ENCODE measurements at places on chromosomes 13 and 19.

GRCh38 chr13:42258747-42259146 lies 13.2 kb upstream of the AKAP11 start:
- no peak for DNase-seq

DNA sequence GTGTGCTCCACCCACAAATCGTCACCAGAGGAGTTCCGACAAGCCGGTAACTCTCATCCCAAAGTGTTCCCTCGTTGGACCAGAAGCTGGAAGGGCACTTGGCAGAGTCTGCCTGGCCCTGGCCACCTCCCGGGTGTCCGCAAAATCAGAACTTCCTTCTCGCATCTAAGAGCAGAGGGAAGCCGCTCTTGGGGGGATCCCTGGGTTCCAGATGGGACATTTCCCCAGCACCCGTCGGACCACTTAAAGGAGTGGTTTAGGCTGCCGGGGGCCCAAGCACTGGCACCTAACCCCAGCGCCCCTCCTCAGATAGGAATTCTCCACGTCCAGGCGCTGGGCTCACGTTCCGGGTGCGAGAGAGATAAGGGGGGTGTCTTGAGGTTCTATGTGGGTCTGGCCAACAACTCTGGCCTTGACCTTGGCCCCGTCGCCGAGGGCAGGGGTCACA lies 857 bp upstream of the MAP2K7 start:
- DNase-seq = no peak

DNA sequence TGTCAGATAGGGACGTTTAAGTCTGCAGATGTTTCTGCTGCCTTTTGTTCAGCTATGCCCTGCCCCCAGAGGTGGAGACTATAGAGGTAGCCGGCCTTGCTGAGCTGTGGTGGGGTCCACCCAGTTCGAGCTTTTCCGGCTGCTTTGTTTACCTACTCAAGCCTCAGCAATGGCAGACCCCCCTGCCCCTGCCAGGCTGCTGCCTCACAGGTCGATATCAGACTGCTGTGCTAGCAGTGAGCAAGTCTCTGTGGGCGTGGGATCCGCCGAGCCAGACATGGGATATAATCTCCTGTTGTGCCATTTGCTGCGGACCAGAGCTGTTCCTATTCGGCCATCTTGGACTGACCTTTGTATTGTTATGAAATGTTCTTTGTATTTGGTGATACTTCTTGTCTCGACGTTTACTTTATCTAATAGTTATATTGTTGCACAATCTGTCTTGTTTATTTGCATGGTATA lies 46.3 kb downstream of the NBEA start:
- DNase-seq = no peak

GRCh38 chr13:113495494-113496210 lies 5.1 kb upstream of the DCUN1D2 start:
- no peak for DNase-seq

DNA sequence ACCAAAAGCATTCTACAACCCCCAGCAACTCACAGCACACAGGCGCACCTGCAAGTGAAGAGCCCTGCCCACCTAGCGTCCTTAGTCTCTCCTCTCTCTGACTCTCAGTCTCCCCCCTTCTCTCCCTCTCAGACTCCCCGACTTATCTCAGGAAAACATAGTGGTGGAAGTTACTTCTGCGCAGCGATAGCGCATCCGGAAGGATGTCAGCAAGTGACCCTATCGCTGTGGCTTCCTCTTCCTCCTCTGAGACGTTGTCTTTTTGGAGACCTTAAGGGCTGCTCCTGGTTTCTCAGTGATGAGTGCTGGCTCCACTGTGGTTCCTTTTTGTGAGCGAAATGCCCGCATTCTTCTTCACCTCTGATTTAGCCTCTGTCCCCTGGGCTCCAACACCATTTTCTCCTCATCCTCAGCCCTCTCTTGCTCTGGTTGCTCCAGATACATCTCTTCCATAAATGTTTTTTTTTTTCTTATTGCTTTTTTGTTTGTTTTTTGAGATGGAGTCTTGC lies 1.4 kb upstream of the YIF1B start:
- no peak for DNase-seq

DNA sequence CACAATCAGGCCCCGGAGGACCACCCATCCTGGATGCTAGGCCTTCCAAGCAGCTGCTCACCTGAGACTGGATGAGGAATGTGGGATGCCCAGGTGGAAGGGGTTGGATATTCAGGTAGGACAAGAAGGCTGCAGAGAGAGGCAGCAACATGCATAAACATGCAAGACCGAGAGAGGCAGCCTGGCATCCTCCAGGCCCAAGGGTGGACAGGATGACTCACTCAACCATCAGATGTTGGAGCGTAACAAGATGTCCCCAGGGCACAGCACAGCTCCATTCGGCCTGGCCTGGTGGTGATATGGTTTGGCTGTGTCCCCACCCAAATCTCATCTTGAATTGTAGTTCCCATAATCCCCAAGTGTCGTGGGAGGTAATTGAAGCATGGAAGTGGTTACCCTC lies 10.0 kb upstream of the CABP5 start:
- DNase-seq = no peak

DNA sequence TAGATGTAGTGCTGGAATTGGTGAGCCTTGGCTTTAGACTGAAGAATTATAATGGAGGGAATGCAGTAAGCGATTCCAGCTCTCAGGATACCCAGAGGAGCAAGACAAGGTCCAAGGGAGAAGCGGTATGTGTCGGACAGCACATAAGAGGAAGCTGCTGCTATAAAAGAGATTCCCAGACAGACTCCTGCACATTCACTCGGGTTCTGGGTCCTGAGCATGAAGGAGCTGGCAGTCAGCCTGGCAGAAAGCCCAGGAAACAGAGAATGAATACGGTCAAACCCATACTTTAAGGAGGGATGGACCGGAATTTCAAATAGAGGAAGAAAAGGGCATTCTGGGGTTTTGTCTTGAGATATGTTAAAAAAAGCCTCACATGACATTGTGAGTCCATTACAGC lies 308.3 kb downstream of the DNAJC15 start:
- DNase-seq = no peak

DNA sequence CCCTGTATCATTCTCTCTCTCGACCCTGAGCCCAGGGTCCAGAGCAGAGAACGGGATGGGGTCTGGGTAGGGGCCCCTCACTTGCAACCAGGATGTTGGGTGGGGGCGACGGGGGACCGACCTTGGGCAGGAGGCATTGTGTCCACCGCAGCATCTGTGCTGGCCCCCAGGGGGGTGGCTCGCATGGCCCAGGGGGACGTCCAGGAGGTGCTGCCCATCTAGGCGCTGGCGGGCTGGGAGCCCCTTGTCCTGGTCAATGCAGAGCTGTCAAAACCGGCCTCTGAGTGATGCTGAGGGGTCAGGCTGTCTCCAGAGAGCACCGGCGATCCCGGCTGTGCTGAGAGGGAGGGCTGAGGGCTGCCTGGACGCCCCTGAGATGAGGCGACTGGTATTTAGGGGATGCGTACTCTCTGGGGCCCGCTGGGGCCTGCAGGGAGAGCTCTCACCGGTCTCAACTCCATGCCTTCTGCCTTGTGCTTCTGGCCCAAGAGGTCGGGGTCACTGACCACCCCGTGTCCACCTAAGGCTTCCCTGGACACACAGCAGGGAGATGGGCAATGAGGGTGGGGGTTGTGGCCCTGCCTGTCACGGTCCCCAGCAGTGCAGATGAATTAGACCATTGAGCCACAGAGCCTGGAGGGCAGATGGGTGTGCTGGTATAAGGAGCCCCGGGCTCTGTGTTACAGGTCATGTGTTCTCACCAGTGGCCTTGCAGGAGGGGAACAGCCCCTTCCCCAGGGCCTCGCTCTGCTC lies 8.6 kb downstream of the RPS9 start:
- DNase-seq = no peak

GRCh38 chr19:18273561-18274218 lies 562 bp downstream of the IQCN start:
- no peak for DNase-seq

DNA sequence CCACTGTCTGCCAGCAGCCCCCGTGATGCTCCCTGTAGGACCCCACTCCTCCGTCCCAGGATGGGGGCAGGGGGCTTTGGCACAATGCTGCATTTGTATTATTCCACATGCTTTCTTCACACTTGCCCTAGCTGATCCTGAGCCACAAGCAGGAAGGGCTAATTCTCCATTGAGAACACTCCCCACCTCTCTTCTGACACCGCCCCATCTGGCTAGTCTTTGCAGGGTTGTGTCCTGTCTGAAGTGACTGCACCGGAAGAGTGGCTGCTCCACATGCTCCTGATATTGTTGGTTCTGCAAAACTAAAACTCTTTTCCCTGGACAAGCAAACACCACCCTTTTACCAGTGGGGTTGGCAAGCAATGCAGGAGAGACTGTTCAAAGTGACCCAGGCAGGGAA lies 18.0 kb downstream of the ZNF574 start:
- DNase-seq = no peak

- no peak for DNase-seq
These were observed 29.4 kb downstream of the DIAPH3 start for GRCh38 chr13:60134376-60134775.

DNA sequence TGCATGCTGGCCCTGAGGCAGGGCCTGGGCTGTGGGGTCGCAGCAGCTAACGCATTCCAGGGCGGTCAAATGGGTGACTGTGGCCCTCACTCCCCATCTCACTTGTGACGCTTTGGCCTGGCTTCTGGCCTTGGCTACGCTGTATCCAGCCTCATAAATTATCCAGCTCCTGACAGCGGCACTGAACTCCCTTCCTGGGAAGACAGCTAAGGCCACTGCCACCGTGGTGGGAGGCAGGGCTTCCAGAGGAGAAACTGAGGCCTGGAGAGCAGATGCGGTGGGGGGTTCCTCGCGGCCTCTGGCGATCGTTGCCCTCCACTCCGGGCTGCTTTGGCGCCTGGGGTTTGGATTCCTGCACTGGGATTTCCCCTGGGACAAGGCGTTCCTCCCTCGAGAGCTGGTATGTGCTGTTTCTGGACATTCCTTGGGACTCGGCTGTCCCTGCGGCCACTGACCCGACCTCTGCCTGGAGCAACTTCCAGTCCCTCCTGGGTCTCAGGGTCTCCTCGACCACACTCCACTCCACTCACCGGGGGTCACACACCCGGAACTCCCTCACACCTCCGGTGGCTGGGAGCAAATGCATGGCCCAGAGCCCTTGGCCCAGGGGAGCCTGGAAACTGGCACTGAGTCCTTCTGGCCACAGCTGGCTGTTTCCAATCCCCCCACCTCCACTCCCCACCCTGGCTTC lies 3.4 kb downstream of the TBXA2R start:
- no peak for DNase-seq

DNA sequence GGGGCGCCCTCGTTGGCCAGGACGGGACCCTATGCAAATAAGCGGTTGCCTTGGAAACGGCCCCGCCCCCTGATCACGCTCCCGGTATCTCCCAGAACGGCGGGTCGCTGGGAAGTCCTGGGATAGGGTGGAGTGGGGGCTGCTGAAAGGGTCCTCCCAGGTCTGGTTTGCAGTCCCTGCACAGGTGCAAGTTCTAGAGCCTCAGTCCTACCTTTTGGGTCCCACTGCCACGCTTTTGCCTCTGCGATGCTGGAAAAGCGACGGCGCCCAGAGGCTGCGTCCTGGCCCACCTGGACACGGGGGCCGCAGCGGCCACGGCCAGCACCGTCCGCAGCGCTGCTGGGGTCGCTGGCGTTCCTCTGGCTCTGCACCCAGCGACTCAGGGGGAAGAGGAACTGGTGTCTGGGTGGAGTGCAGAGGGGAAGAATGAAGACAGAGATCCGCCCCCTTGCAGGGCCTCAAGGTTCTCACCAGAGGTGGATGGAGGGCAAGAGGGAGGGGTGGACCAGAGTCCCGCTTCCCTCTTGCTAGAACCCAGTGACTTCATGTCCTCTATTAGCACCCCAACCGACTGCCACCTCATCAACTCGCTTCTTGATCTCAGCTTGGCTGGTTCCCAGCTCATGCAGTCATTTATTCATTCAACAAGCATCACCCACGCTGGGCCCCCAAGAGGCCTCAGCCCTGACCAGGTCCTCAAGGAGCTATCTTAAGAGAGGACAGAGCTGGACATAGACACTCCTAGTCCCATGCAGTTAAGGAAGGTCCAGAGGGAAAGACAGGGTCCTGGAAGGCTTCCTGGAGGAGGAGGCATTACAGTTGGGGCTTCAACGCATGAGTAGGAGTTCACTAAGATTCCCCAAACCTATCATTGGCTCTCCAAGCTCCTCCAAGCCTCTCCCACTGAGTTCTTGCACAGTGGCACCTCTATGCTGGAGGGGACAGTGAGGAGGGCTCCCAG lies at the start of gene LRRC25:
Gene LRRC25 (minus strand): TSS at position 381 of the 961 bp plus-strand sequence. CDS start 659 bp downstream, outside the sequence.
- DNase-seq = no peak

- DNase-seq = no peak
These were observed 65.4 kb upstream of the ARGLU1 start for GRCh38 chr13:106633321-106633720.

DNA sequence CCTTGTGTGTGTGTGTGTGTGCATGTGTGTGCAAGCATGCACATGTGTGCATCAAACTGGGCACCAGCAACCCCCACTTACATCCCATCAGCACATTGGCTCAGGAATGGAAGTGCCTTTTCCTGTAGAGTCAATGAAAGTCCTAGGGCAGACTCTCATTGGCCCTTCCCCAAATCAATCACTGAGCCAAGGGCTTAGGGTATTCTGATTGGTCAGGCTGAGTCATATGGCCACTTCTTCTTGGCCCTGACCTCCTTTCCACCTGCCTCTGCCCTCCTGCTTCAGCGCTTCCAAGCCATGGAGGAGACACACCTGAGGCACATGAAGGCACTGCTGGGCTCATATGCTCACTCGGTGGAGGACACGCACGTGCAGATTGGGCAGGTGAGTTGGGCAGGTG lies 20.9 kb downstream of the FCHO1 start:
- DNase-seq = no peak

DNA sequence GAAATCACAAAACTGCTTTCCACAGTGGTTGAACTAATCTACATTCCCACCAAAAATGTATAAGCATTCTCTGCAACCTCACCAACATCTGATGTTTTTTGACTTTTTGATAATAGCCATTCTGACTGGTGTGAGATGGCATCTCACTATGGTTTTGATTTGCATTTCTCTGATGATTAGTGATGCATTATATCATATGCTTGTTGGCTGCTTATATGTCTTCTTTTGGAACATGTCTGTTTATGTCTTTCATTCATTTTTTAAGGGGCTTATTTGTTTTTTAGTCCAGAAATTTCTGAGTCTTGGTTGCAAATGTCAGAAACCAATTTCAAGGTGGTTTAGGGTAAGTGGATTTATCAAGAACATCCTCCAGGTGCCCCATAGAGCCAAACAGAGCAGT lies 484.8 kb upstream of the TSHZ3 start:
- no peak for DNase-seq

GRCh38 chr13:23159205-23159759 lies 21.5 kb upstream of the SGCG start:
- DNase-seq = no peak

GRCh38 chr13:74015137-74015536 lies 119.1 kb downstream of the KLF12 start:
- no peak for DNase-seq

GRCh38 chr19:12859546-12859945 lies 21.2 kb downstream of the MAST1 start:
- DNase-seq = no peak

All from activated T-helper 1 cell treated with anti-CD3 and anti-CD28 coated beads, Interleukin-2, amount 50 U/mL, for 16 hours (primary cell).